ENCODE measurements at places on chromosomes 7 and 10.

DNA sequence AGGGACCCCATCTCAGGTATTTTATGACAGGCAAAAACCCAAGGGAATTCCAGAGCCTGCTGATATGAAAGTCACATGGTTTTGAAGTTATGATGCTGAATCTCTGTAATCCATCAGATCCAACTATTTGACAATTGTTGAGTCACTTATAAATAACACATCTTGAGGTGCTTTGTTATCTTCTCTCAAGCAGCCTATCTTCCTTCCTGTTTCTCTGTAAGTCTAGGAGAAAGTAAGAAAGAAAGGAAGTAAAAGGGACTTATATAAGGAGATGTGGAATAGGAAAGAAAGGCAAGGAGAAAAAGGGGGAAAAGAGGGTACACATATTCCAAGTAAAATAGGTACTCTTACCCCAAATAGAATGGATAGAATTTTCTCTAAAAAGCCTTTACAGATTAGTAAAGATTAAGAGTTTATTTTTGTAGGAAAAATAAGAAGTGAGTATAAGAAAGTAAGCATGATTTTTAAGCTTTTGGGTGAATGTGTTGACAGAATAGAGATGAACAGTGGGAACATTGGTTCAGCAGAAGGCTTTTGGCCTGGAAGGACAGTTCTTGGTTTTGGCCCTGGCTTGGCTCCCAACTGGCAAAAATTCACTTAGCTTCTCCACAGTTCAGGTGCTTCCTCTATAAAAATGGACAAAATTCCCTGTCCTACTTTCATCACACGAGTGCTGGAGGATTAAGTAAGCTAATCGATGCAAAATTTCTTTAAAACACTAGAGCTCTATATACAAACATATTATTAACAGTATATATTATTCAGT lies 39.6 kb upstream of the ANK3 start:
- no peak for DNase-seq

GRCh38 chr10:96271016-96271815 lies at the start of gene BLNK:
BLNK (minus strand) TSS chr10:96271569; CDS start chr10:96271398, 171 bp downstream.
- DNase-seq = no peak

- peak; percentile 48 for DNase-seq
Observed at GRCh38 chr7:70776627-70777101, 355.3 kb upstream of the GALNT17 start.

DNA sequence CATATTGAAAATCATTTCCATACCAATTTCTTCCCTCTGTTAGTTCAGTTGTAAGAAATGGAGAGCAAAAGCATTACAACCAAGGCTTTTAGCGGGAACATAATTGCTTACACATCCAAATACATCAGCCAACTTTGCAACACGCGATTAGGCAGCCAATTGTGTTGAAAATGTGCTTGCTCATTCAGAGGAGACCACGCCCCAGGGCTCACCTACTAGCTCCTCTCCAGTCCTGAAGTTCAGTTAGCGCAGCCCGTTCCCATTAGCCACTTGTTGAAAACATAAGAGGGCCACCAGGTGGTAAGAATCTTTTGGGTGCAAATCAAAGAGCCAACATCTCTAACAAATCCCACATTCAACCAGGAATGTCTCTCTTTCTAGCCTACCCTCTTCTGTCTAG lies 213.2 kb upstream of the MDFIC start:
- no peak for DNase-seq

DNA sequence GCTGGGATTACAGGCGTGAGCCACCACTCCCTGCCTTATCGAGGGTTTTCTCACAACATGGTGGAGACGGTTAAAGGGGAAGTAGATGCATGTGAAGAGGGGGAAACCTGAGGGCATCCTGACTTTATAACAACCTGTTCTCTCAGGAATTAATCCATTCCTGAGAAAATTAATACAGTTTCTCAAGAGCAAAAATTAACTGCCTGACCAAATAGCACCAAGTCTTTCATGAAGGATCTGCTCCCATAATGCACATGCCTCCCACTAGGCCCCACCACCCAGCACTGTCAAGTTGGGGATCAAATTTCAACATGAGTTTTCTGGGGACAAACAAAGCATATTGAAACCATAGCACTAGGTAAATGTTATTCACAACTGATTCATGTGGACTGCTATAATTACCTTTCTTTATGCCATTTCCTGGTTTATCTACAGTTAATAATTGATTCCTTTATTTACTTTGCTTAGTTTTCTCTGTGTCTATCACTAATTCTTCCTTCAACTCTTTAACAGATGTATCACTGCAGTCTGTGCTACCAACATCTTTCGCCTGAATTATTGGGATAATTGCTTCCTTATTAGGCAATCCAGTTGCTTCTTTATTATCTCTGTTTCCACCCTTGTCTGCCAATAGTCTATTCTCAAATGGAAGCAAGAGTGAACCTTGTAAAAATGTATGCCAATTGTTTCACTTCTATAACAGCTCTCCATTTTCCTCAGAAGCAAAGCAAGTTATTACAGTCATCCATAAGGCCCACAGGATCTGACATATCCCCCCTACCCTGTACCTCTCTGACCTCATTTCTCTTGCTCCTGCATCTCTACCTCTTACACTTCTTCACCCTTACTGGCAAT lies 12.9 kb upstream of the MICU1 start:
- no peak for DNase-seq

DNA sequence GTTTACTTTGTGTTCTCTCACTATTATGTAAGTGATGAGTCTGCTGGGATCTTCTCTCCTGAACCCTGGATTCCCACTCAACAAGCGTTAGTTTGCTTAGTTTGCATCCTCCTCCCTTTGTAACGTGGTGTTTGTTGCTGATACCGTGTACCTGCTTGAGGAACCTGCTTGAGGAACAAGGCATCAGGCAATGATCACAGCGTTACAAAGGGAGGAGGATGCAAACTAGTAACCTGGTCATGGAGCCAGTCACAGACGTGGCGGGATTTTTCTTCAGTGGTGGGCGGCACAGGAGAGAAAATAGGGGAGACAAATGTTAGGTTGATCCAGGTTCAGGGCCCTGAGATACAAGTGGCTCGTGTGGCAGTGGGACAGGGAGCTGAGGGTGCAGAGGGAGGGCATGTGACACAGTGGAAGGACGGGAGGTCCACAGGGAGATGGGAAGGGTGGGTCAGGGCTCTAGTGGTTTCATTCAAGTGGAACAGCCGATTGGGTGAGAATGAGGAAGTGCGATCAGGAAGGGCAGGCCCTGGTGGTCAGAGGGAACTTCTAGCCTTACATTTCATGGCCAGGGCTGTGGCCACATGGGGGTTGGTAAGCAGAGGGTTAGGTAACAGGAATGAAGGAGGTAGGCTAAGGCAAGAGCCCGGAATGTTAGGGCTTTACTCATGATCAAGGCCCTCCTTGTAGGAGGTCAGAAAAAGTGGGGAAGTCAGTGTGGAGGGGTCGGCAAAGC lies 38.0 kb downstream of the SNX10 start:
- no peak for DNase-seq

GRCh38 chr7:123271856-123272255 lies 72.1 kb upstream of the SLC13A1 start:
- no peak for DNase-seq

DNA sequence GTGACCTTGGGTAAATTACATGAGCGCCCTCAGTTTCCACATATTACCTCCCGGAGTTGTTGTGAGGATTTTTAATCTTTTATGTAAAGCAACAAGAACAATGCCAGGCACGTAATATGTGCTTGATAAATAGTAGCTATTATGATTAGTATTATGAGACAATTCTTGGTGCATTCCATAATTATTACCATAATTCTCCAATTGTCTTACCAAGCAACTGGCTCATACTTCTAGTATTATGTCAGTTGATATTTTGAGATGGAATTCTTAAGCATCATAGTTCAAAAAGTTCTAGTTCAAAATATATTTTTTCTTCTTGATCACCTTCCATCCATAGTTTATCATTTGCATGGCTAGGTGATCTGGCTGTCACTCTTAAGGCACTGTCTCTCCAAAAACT lies 259.0 kb downstream of the BBS9 start:
- DNase-seq = no peak

GRCh38 chr10:60816628-60817397 lies 38.5 kb downstream of the CDK1 start:
- DNase-seq = peak; percentile 59

GRCh38 chr7:114048386-114049235 lies 129.8 kb upstream of the PPP1R3A start:
- DNase-seq = peak; percentile 21

DNA sequence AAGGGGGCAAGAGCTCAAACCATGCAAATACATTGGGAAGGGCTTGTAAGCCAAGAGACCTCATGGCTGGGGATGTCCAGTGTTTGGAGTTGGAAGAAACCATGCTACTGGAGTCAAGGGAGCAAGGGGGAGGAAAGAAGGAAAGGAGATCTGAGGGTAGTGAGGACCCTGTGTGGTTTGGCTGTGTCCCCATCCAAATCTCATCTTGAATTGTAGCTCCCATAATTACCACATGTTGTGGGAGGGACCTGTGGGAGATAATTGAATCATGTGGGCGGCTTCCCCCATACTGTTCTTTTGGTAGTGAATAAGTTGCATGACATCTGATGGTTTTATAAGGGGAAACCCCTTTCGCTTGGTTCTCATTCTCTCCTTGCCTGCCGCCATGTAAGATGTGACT lies 56.5 kb upstream of the ADRB1 start:
- DNase-seq = no peak

DNA sequence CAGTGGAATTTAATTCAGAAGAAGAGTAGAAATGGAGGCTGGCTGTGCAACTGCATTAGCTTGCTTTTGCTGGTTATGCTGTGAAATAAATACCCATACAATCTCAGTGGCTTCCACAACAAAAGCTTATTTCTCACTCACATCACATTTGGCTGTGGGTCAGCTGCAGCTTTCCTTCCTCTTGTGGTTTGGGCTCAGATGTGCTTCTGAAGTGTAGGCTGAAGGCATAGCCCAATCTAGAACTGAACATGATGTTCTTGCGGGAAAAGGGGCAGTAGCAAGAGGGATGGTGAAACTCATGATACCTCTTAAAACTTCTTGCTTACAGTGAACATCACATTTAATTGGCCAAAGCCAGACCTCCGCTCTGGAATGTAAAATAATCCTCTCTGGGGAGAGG lies 119.9 kb downstream of the HECW1 start:
- no peak for DNase-seq

GRCh38 chr7:39336442-39336841 lies 229.8 kb upstream of the YAE1 start:
- no peak for DNase-seq

DNA sequence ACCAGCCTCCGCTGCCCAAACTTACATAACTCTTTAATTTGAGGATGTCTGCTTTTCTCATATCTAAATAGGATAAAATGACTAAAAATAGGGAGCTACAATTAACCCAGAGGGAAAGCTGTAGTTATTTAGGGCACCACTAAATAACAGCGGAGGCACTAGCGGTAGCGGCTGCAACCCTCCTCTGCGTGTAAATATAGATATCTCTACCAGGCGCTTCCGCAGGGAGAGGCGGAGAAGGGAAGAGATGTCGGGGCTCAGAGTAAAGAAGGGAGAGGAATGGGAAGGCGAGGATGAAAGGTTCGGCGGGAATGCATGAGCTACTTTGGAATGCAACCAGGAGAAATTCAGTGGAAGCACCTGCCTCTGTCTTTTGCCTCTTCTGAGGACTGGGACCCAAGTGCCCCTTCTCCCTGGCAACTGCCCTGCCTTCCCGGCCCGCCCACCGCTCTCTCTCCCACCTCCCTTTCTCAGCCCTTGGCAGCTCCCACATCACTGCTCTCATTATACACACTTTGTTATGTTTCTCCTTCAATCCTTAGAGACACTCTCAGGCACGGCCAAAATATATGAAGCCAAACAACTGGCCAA lies 698.3 kb downstream of the PARD3 start:
- DNase-seq = no peak

DNA sequence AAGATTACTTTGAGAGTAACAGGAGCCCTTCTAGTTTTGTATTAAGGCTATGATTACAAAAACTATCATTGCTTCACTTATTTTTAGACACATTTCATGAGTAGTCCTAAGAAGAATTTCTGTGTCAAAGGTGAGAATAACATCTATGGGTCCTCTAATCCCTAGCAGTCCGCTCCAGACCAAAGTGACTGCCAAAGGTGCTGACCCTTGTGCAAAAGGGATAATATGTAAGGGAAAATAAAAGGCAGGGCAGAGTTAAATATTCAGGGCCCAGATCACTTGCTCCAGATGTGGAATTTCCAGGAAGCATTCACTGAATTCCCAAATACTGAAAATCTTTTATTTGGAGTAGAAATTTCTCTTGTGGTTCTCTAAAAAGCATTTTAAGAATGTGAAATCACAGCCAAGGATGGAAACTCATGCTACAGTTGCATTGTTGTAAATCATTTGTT lies 29.3 kb downstream of the RHOBTB1 start:
- no peak for DNase-seq

- no peak for DNase-seq
Observed at GRCh38 chr7:78770422-78771410, 682.8 kb downstream of the MAGI2 start.

- no peak for DNase-seq
Observed at GRCh38 chr10:19930936-19931893, 115.0 kb downstream of the PLXDC2 start.

GRCh38 chr7:46586406-46586805 lies 665.3 kb upstream of the IGFBP3 start:
- no peak for DNase-seq

DNA sequence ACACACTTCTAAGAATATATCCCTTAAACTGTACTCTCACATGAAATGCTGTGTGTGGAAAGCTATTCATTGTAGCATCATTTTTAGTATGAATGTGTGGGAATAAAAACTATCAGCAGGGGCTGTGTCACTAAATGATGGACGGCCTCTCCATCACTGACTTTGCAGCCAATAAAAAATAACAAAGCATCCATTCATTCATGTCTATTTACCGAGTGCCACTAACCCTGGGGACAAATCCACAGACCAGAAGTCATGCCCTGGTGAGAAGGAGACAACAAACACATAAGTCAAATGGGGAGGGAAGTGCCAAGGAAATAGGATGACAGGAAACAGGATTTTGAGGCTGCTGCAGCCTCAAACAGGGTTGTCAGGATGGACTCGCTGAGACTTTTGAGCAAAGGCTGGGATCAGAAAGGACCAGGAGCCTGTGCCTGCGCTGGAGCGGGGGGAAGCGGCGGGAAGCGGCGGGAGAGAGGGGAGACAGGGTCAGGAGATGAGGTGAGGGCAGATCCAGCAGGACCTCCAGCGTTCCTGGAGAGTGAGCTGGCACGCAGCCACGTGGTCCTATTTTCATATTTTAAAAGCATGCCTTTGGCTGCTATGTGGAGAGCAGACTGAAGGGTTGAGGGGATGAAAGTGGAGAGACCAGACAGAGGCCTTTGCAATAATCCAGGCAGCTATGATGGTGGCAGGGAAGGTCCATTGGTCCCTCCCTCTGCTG lies 2.2 kb upstream of the NOM1 start:
- no peak for DNase-seq

DNA sequence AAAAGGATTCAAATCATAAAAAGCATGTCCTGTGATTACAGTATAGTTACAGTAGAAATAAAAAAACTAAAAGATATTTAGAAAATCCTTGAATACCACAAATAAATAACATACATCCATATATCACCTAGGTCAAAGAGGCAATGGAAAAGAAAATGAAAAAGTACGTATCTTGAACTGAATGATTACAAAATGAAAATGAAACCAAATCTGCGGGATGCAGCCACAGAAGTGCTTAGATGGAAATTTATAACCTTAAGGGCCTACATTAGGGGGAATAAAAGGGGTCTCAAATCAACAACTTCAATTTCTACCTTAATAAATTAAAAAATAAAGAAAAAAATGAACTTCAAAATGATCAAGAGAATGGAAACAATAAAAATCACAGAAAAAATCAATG lies 879.0 kb upstream of the CELF2 start:
- no peak for DNase-seq

Data from CD4-positive, alpha-beta T cell treated with Interleukin-15 for 4 hours (primary cell).